ENCODE measurements at places on chromosomes 11 and 22. TPM values are rescaled to one million over a fixed set of nuclear protein-coding genes. Genes with fewer than 3 reads are reported as not detected.

- no peak for DNase-seq
Measured at GRCh38 chr11:70661761-70662501, 263.6 kb downstream of the CTTN start.

- no peak for DNase-seq
Measured at GRCh38 chr11:64881476-64881875, 3.1 kb upstream of the EHD1 start.

GRCh38 chr11:42528911-42529310 is 782.9 kb upstream of the API5 start:
- DNase-seq: no peak

The TIMP3 gene
- 19.6 TPM for total RNA-seq

The WNT11 gene
- not detected for total RNA-seq

GRCh38 chr11:102662607-102663006 is 37.5 kb upstream of the MMP20 start:
- DNase-seq: no peak

The LDHAL6A gene
- not detected for total RNA-seq

The FOSL1 gene
- 257 TPM for total RNA-seq

The C11orf65 gene
- total RNA-seq: 0.83 TPM

DNA sequence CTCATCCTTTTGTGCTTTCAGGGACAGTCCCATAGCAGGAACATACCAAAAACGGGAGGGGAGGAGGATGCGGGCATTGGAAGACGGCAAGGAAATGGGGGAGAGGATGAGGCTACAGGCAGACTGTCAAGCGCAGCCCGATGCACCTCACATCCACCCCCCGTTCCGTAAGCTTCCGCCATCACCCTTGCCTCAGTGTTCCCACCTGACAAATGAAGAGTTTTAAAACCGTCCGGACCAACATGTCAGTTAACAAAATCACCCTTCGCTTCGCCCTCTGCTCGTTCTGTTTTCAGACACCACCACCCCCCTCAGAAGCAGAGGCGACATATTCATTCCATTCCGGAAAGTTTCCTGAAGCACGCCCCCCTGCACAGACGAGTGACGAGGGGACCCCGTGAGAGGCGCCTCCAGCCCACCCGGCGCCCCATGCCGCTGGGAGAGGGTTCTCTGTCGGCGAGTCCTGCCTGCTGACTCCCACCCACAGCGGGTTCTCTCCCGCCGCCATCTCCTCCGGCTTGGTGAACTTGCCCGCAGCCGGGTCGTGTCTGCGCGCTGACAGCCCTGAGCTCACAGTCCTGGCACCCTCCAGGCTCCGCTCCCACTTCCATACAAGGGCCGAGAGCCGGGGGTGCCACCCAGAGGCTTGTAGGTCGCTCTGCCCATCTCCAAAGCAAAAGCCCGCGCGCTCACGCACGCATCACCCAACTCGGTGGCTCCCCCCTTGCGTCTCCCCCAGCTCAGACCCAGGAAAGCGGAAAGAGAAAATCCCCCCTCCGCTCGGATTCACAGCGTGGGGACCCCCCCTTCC is 1.5 kb downstream of the IGSF9B start:
- no peak for DNase-seq

DNA sequence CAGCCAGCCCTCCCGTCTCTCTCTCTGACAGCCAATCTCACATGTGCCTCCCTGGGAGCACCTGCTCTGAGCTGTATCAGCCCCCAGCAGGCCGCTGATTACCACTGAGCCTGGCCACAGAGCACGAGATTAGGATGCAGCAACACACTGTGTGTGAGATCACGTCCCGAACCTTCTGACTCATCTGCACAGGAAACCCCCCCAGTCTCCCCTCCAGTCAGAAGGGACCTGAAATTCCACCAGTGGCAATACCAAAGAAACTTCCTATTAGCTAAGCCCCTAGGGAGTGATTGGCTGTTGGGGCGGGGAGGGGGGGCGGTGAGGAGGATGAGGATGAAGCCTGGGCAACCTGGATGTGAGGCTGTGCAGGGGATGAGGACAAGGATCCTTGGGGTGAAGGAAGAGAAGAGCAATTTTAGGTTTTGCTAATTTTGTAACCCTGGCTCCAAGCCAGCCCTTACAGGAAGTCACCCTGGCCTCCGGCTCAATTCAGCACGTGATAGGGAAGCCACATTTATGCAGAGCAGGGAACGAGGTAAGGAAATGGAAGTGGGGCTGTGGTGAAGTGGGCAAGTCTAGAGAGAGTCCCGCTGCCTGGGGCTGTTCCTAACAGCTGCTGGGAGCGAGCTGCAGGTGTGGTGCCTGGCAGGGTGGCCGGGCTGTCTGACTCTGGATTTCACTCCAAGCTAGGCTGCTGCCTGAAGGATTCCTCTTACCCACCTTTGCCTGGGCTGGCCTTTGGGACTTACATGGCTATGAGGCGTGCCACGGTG is 1.9 kb downstream of the SLC43A3 start:
- peak; percentile 96 for DNase-seq

The STK33 gene
- total RNA-seq: 0.51 TPM

The CNTN5 gene
- not detected for total RNA-seq

DNA sequence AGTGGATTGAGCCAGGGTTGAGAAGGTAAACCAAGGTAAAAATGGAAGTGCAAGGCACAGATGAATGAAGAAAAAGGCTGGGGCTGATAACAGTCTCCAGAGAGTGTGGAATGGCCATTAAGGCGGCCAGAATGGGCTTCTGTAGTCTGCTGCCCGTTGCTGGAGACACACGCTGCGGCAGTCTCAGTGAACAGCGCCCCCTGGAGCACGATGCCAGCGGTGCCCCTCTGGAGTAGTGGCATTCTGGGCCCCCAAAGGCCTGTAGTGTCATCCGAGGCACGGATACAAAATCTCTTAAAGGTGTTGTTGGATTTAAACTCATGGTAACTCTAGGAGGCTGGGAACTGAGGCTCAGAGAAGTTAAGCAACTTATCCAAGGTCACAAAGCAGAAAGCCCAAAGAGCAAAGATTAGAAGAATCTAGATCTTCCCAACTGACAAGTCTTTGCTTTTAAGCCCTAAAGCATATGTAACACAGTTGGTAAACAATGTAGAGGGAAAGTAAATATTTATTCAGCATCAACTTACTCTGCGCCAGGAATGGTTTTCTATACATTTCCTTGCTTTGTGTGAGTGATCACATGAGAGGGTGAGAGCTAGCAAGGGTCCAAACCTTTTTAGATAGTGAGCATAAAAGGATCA is 18.2 kb downstream of the KCNJ1 start:
- peak; percentile 16 for DNase-seq

DNA sequence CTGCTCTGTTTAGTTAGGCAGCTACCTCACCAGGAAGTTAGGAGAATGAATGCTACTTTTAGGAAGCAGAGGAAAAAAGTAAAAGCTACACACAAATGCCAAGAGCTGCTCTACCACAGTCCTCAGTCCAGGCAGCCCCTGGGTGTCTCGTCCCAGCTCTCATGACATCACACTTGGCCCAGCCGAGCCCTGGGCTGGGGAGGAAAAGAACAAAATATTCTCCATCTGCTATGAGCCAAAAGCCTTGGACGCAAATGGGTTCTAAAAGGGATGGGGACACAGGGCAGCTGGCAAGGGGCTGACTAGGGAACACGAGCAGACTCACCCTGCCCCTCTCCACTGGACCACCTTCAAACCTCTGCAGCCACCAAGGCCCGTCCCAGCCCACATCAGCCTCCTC is 26.1 kb downstream of the TMEM184B start:
- no peak for DNase-seq

The GUCY1A2 gene
- not detected for total RNA-seq

DNA sequence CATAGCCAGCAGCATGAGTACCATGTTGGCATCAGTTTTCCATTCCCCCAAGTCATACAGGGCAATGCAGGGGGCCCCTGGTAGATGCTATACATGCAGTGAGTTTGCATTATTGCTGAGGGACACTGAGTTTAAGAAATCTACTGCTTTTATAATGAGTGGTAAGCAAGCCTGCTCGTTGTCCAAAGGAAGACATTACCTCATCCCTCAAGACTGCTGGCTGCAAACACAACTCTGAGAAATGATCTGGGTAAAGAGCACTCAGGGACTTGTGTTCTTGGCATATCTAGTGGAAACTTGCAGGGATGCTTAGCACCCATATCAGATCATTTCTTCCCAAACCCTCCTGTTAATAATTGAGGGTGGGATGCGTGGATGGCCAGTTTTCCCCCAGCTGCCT is 77.9 kb downstream of the CWC15 start:
- peak; percentile 12 for DNase-seq

The TNNI2 gene
- not detected for total RNA-seq

DNA sequence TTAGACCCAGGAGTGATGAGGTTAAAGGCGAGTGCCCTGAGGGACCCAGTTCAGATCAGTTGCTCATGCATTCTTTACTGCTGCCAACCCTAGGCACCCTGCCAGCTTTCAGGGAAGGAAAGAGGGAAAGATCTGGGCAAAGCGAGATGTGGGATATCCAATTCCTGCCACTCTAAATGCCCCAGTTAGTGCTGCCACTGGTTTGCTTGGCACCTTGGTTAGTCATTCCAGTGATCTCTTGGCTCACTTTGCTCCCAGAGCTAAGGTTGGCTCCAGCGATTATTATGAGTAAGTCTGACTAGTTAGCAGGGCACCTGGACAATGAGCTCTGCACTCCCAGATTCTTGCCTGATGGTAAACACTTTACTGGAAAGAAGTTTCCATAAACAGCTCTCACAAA is 85.0 kb downstream of the INSC start:
- DNase-seq: peak; percentile 73

- DNase-seq: peak; percentile 32
Measured at GRCh38 chr11:23502826-23503225, 642.6 kb upstream of the CCDC179 start.

The OR5F1 gene
- total RNA-seq: not detected

- peak; percentile 46 for DNase-seq
Measured at GRCh38 chr11:119052163-119052814, 4.7 kb downstream of the HYOU1 start.

- no peak for DNase-seq
Measured at GRCh38 chr11:47573321-47573720, 5.4 kb downstream of the KBTBD4 start.

DNA sequence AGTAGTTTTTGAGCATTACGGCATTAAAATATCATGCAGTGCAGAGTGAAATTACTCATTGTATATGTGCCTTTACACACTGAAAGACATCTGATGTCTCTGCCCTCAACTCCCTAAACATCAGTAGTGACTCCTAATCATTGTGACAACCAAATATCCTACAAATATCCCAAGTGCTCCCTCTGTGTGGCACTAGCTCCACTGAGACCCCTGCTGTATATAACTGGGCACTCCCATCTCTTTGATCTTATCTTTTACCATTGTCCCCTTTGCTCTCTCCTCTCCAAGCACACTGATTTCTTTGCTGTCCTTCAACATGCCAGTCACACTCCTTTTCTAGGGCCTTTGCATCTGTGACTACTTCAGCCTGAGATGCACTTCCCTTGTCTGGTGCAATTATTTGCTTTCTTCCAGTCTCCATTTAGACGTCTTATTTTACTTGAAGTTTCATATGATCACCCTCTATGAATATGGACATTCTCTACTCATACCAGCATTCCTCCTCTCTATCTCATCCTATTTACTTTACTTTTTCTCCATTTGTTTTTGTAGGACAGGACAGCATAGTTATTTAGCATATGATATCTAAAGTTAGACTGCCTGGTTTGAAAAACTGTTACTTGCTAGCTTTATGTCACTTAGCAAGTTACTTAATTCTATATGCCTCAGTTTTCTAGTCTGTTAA is 2.4 kb downstream of the SLC5A12 start:
- no peak for DNase-seq

The IFTAP gene
- total RNA-seq: 17.6 TPM

DNA sequence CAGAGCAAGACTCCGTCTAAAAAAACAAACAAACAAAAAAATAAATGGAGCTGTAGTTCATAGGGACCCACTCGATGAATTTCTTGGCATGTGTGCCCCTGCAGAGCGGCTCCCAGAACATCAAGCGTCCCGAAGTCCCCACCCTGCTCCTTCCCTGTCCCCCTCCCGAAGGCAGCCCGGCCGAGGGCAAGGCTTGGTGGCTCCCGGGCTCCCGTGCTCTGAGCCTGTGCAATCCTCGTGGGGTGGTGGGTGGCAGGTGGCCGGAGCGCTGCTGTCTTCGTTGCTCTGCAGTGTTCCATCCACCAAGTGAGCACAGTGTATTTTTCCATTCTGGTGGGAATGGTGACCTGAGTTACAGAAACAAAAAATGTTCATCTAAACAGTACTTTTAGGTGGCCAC is 33.5 kb upstream of the GAL start:
- DNase-seq: no peak

The CDC42EP1 gene
- total RNA-seq: 52.9 TPM

- DNase-seq: peak; percentile 0
Measured at GRCh38 chr11:114821621-114822412, 143.5 kb downstream of the NXPE2 start.

The MS4A6E gene
- total RNA-seq: not detected

DNA sequence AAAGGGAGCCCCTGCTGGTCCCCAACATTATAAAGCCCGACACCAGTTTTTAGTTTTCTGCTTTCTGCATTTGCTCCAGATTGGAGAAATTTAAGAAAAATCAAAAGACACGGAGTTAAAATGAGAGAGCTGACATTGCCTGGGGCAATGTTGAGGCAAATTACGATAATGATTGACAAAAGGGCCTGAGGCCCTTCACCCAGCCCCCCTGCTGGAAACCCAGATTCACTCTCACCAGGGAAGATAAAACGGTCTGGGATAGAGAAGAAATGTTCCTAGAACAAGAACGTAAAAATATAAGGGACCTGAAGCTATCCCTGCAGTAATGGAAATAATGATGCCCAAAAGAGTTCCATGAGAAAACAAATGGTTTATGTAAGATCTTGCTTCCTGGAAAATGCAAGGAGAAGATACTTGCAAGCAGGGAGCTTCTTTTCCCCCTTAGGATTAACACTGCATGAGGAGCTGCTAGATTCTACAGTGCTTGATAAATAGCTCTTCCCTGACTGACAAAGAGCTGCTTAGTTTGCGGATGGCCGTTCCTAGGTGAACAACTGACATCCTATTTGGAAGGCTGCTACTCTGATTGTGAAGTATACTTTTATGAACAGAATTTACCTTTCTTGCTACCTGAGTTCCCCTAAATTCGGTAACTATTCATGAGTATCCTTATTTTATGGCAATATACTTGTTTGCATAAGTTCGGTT is 40.6 kb upstream of the GNAZ start:
- DNase-seq: no peak

- DNase-seq: no peak
Measured at GRCh38 chr11:1531449-1532013, 40.5 kb downstream of the DUSP8 start.

- no peak for DNase-seq
Measured at GRCh38 chr22:33850724-33851123, 69.6 kb downstream of the LARGE1 start.

DNA sequence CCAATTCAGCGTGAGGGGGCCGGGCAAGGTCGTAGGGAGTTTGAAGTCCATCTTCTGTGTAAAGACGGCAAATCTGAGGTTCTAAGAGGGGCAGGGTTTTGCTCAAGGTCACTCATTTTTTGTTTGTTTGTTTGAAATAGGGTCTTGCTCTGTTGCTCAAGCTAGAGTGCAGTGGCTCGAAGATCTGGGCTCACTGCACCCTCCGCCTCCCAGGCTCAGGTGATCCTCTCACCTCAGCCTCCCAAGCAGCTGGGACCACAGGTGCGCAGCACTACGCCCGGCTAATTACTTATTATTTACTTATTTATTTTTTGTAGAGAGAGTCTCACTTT is 355 bp upstream of the AP1B1 start:
- no peak for DNase-seq

Data from LHCN-M2 (cell line).